CD4-positive, alpha-beta T cell treated with Interleukin-6 at 100 ng/mL for 8 hours (primary cell): ENCODE measurements at places on chromosomes 5 and 9.

DNA sequence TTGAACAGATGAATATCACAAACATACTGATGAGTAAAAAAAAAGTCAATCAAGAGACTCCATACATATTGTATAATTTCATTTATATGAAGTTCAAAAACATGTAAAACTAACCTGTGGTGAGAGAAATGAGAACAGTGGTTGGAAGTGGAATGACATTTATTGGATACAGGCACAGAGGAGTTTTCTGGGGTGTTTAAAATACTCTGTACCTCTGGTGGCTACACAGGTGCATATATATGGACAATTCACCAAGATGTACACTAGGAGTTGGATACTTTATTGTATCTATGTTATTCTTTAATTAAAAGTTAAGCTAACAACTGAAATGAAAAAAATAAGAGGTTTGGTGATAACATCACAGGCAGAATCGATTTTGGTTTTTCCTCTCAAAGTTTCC is 14.1 kb downstream of the FOXD1 start:
- DNase-seq: no peak

DNA sequence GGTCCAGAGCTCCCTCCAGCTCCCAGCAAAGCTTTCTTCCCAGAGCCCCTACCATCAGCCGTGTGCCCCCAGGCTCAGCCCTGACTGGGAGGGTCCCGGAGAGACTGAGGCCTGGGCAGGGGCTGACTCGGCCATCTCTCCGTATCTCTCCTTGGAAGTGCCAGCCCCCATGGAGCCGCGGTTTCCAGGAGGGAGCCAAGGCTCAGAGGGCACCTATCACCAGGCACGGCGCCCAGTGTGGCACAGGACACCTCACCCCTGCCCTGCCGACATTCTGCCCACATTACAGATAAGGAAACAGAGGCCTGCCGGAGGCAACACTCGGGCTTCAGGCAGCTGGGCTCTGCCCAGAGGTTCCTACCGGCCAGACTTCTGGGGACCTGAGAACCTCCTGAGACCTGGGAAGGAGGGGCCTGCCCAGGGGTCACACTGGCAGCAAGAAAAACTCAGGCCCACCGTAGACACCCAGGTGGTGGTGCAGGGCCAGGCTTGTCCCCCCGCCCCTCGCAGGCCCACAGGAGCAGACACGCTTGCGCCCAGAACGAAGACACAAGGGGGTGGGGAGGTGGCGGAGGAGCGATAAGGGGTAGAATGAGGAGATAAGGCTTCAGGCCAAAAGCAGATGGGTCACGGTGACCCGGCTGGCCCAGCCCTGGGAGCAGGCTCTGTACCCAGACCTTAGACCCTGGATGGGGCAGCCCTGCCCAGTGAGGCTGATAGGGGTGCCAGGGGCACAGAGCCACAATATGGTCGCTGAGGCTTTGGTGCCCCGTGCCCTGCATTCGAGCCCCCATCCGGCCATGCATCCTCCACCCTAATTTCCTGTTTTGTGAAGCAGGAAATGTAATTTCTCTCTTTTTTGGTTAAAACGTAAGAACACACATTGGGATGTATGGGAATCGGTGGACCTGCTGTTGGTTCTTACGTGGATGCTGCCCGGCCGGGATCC is 11.8 kb downstream of the NR5A1 start:
- DNase-seq: no peak

DNA sequence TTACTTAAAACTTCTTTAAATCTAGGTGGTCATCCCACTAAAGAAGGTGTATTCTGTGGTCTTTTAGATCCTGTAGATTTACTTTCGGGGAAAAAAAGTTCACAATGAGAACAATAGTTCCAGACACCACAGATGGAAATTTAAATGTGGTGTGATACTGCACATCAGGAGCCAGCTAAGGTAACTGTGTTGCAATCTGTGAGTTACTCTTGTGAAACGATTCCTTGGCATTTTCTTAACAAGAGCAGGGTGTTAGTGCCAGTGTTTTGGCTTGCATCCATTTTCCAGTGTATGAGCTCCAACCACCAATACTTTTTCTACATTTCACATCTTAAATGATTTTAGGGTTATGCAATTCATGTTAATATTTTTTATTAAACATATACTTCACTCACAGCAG is 674.5 kb downstream of the CETN3 start:
- no peak for DNase-seq

- DNase-seq: no peak
Observed at GRCh38 chr9:72952914-72953313, at the start of gene ALDH1A1. Gene ALDH1A1 (minus strand): TSS chr9:72953053. CDS start chr9:72953000, 53 bp downstream.

DNA sequence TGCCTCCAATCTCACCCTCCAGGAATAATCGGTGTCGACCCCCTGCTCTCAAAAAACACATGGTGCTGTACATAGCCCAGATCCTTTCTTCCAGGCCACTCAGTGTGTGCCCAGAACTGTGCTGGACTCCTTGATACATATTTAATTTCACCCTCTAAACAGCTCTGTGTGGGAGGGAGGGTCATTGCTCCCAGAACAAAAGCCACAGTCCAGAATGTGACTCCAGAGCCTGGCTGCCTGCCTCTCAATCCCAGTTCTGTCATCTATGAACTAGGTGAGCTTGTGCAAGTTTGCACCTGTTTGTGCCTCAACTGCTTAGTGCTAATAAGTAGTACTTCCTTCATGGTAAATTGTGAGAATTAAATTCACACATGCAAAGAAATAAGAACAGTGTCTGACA is 93.1 kb downstream of the GABBR2 start:
- no peak for DNase-seq

DNA sequence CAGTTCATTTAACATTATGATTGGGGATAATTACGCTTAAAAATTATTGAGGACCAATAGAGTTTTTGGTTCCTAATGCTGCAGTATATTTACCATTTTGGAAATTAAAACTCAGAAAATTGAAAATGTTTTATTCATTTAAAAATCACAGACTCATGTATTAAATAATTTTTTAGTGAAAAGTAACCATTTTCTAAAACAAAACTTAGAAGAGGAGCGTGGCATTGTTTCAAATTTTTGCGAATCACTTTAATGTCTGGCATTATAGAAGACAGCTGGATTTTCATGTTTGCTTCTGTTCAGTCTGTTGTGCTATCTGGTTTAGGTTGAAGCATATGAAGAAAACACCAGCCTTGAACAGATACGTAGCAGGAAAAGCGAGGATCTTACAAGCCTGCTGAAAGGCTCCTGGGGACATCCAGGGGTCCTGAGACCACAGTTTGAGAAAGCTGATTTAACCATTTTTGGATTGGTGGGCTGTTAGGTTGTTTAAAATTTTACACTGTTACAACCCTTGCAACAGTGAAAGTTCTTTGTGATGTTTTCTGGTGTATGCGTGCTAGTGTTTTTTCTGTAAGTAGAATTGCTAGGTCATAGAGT is 1.6 kb downstream of the ZFYVE16 start:
- no peak for DNase-seq

- DNase-seq: no peak
Observed at GRCh38 chr5:947626-948471, 55.2 kb downstream of the TRIP13 start.

GRCh38 chr9:70615464-70616138 is 201.1 kb upstream of the KLF9 start:
- DNase-seq: no peak

DNA sequence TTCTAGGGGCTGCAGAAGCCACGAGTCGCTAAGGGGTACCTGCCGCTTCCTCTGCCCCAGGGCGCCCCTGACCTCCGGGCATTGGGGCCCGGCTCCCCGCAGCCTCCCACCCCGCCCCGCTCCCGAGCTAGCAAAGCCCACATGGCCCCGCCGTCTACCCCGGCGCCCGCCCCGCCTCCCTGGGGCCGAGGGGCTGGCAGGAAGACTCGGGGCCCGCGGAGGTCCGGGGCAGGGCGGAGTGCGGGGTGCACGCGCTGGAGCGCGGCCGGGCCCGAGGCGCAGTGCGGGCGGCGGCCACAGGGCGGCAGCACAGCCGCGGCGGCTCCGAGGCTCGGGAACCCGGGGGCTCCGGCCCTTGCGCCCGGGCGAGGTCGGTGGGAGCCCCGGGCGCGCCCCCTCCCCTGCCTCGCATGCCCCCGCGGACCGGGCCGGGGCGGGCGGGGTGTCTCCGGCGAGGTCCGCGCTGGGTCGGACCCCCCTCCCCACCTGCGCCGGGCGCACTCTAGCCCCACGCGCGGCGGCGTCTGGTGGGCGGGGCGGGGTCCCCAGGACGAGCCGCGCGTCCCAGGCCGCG is 6.7 kb downstream of the NRARP start:
- no peak for DNase-seq

DNA sequence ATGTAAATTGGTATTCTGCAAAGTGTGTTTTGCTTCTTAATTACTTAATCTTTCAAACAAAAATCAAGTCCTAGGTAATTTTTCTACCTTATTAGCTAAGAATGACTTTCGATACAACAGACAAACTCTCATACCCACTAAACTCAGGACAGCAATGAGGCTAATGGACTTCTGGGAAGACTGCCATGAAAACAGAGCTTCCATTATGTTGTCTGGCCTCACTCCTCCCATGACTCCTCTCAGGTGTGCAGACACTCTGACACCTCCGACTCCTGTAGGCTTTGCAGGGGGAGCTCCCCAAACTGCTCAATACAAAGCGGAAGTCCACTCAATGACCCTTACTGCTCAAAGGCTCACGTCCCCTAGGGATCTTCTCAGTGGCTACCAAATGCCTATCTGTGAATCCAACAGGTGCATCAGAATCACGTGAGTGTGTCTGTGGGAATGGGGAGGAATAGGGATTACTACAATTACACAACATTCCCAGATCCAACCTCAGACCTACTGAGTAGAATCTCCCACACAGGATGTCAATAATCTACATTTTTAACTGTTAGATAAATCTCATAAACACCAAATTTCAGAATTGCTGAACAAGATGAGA is 289.9 kb downstream of the RAB3C start:
- no peak for DNase-seq

DNA sequence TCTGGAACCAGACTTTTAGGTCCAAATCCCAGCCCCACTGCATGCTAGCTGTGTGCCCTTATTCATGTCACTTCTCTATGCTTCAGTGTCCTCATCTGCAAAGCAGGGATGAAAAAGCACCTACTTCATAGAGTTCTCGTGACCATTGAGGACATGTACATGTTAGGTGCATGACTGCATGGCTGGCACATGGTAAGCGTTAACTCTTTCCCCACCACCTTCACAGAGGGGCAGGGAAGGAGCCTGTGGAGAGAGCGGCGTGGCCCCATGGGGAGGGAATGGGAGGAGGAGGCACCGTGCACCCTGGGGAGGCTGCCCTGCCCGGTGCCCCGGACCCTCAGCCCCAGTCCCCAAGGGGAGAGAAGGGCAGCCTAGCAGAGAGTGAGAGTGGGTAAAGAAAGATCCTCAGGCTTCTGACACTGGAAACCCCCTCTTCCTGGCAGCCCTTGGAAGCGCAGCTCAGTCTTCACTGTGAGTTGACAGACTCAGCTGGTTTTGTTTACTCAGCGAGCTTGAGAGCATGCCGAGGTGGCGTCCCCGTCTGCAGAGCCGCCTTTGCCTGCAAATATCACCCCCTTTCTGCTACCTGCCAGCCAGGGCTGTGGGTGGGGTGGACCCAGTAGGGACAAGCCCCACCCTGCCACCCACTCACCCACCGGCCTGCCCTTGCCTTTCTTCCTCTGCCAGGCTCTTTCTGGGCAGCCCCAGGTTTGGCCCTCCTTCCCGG is 10.6 kb upstream of the ANGPTL2 start:
- DNase-seq: no peak

- no peak for DNase-seq
Observed at GRCh38 chr5:80370390-80370789, 37.5 kb upstream of the ZFYVE16 start.

DNA sequence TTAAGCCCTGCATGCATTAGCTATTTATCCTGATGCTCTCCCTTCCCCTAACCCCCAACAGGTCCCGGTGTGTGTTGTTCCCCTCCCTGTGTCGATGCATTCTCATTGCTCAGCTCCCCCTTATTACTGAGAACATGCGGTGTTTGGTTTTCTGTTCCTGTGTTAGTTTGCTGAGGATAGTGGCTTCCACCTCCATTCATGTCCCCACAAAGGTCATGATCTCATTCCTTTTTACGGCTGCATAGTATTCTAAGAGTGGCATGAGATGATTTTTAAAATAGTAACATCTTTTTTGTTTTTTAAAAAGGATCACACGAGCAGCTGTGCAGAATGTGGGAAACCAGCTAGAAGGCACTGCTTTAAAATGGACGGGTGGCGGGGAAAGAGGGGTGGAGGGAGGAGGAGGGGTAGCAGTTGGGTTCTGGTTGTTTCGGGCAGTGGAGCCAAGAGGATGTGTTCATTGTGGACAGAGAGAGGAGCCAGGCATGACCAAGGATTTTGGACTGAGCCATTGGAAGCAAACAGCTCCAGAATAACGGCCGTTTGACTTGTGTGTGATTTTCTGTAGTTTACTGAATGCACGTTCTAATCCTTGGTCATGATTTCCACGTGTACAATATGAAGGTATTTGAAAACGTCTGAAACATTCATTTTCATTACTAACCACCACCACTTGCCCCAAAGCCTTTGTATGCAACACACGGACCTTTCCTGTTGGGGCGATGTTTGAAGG is 1.7 kb upstream of the TENT4A start:
- no peak for DNase-seq

DNA sequence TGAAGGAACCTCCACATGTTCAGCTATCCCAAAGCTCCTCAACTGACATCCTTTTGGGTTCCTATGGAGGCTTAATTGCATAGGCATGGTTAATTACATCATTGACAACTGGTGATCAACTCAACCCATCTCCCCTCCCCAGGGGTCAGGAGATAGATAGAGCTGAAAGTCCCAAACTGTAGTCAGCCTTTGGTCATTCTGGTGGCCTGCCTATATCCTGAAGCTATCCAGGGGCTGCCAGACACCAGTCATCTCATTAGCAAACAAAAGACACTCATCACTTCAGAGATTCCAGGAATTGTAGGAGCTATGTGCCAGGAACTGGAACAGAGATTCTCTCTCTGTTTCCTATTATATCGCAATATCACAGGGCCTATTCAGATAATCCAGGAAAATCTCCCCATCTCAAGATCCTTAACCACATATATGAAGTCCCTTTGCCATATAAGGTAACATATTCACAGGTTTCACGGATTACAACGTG is 646.5 kb upstream of the GRAMD2B start:
- DNase-seq: no peak

DNA sequence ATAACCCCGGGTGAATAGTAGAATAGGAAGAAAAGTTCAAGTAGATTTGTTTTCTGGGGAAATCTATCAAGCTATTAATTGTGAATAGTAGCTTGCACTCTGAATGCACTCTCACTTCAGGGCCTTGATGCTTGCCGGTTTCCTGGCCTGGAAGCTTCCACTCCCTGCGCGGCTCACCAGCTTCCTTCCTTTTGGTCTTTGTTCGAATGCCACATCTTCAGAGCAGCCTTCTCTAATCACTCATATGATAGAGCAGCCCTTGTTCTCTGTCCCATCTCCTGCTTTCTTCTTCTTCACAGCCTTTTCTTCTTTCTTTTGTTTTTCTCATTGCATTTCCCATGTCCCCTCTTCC is 146.7 kb downstream of the MAST4 start:
- no peak for DNase-seq

DNA sequence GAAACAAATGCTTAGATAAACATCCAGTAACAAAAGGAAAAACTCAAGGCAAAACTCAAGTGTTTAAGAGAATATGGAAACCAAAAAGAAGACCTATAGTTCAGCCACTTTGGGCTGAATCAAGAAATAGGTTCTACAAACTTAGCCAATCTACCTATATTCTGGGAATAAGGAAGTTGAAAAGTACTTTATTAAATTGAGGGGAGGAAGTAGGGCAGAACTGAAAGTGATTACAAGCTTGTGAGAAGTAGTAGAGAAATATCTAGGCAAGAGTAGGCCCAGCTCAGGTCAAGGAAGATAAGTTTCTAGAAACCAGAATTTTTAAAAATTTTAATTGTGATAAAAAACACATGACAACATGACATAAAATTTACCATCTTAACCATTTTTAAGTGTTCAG is 384.8 kb upstream of the PCSK5 start:
- no peak for DNase-seq
